Stimulated activated CD4-positive, alpha-beta T cell treated with anti-CD3 and anti-CD28 coated beads, TNF-alpha, amount 100 ng/mL, for 24 hours (primary cell): ENCODE measurements at places on chromosomes 13 and 19.

- DNase-seq = no peak
Observed at GRCh38 chr19:7975037-7975436, 30.4 kb downstream of the ELAVL1 start.

DNA sequence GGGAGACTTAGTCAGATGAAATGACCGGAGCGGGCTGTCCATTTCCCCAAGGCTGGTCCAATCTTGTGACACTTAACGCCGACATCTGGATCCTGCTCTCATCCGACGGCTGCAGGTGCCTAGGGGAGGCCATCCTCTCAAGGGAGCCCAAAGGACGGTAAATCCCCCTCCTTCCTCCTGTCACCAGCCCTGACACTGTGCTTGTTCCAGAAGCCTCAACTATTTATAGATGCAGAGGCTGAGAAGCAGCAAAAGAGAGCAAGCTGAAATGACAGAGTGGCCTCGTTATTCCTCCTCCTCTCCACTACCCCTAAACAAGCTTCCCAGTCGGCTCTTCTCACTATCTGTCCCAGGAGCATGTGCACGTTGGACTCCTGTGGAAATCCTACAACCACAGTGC lies 533.7 kb downstream of the LIG4 start:
- no peak for DNase-seq

- no peak for DNase-seq
Observed at GRCh38 chr19:36482876-36483275, 6.5 kb downstream of the ZNF566 start.

- no peak for DNase-seq
Observed at GRCh38 chr19:47723581-47723940, 10.3 kb downstream of the EHD2 start.

- DNase-seq = no peak
Observed at GRCh38 chr13:44159633-44160279, 213.9 kb upstream of the SERP2 start.

GRCh38 chr13:43698009-43698408 lies 88.8 kb downstream of the ENOX1 start:
- DNase-seq = no peak

GRCh38 chr13:98909016-98909415 lies 68.8 kb downstream of the DOCK9 start:
- DNase-seq = peak; percentile 16

- peak; percentile 19 for DNase-seq
Observed at GRCh38 chr19:34662919-34663318, 14.0 kb downstream of the SCGB2B2 start.

DNA sequence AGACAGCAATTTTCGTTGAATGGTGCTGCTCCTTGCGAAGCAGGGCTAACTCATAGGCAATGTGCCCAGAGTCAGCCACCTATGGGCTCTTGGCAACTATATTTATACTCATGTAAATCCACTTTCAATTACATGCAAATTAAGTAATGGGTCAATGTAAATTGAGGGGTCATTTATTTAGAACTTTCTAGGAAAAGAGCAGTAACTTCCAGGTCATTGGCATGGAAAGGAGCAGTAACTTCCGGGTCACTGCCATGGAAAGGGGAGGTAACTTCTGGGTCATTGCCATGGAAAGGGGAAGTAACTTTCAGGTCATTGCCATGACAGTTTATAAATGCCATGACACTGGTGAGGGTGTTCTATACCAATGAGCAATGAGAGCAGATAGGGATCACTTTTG lies 11.6 kb downstream of the KLK4 start:
- no peak for DNase-seq

GRCh38 chr19:55777528-55777927 lies 8.6 kb downstream of the RFPL4AL1 start:
- DNase-seq = no peak

DNA sequence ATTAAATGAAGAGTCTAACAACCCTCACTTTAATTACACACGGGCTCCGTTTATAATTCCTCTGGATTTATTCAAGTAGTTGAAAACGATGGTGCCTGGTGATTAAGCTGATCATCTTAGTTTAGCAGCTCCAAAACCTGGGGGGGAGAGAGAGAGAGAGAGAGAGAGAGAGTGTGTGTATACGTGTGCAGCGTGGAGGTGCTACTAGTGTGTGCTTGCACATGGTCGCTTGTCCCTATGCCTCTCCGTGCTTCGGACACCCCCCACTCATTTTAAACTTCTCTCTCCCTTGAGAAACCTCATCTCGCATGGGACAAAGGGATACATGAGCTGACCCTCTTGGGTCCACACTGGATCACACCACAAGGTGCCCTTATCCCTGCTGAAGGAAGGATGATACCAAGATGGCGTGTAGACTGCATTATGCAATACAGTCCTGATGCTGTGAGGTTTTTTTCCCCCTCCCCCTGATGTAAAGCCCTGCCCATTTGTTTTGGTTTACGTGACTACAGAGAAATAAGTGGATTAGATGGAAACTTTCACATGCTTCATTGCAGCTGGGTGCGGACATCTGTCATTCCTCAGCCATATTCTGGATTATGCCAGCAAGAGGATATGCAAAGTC lies 320.8 kb downstream of the ZNF536 start:
- no peak for DNase-seq

GRCh38 chr19:17681505-17682125 lies 6.5 kb downstream of the UNC13A start:
- no peak for DNase-seq

- DNase-seq = peak; percentile 68
Observed at GRCh38 chr19:56367829-56368711, 25.3 kb downstream of the ZNF582 start.

DNA sequence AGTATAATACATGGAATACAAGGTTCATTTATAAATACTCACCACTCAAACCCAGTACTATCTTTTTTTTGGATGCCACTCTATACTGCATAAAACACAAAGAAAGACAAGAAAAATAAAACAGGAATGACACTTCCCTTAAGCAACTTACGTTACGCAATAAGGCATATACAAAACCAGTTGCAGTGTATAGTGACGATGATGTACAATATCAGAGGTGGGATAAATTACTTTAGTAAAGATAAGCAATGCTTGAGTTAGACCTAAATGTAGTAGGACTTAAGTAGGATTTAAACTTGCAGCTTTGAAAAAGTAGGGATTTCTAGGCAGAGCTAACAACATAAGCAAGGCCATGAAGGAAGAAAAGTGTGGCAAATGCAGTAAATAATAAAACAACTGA lies 374.9 kb downstream of the SPRY2 start:
- no peak for DNase-seq

- no peak for DNase-seq
Observed at GRCh38 chr19:31470952-31471351, 121.7 kb upstream of the TSHZ3 start.

- DNase-seq = no peak
Observed at GRCh38 chr19:29724102-29724641, 9.1 kb upstream of the C19orf12 start.
